Astrocyte of the cerebellum (primary cell): ENCODE measurements at places on chromosomes 6 and 20.

DNA sequence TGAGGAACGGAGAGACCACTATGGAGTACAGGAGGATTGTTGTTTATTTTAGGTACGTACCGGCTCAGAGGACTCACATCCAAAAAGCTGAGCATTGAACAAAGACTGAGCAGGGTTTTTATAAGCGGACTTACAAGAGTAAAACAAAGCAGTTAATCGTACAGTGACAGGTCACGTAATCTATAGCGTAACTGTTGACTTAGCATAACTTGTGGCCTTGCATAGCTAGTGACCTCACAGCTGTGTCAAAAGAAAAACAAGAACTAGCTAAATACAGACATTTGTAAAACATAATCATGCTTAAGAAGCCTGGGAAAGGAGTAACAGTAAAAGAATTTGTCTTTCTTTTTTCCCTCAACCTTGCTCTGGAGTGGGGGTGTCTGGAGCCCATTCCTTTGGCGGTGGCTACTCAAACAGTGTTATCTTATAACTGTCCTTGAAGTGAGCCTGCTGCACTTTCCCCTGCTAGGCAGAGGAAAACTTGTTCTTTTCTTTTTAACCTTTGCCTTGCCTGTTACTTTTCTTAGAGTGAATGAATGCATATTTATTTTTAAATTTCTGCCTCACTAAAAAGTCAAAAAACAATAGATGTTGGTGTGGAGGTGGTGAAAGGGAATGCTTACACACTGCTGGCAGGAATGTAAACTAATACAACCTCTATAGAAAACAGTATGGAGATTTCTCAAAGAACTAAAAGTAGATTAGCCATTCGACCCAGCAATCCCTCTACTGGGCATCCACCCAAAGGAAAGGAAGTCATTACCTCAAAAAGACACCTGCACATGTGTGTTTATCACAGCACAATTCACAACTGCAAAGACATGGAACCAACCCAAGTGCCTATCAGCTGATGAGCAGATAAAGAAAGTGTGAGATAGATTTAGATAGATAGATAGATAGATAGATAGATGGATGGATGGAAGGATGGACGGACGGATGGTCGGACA lies 109.0 kb downstream of the TAF4 start:
- no peak for DNase-seq

DNA sequence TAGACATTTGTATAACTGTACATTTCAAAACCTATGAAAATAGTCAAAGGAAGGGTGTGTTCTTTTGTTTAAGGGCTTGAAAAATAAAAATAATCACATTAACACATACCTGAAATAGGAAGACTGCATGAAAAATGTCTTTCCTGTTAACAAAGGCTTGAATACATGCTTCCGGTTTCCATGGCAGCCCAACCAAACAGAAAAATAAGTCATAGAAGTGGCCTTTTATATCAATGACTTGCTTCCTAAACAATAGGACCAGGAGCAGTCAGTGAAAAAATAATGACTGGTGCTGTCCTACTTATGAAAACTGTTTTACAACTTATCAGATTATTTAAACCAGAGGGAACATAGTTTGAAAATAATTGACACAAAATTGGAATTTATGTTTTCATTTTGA lies 412.6 kb upstream of the PLCB4 start:
- DNase-seq, result no peak

DNA sequence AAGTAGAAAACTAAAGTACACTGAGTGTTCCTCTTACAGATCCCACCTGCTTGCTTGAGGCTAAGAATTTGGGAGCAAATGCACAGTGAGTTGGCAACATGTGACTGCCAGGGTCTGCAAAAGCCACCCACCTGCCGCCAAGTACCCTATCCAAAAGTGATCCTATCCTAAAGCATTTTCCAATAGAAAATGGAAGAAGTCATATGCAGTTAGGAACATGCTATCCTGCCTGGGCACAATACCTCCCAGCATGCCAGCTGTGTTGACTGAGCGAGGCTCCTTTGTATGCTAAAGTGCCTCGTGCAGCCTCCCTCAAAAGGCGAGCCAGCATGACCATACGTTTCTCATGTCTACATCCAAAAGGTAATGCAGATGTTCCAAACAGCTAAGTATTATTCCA lies 52.7 kb downstream of the TRAF3IP2 start:
- DNase-seq, result no peak

- no peak for DNase-seq
These were observed at the start of gene GPR31 for GRCh38 chr6:167157863-167158262. TSS of gene GPR31 (minus strand) at chr6:167157980. CDS start at chr6:167157831, 149 bp downstream.

DNA sequence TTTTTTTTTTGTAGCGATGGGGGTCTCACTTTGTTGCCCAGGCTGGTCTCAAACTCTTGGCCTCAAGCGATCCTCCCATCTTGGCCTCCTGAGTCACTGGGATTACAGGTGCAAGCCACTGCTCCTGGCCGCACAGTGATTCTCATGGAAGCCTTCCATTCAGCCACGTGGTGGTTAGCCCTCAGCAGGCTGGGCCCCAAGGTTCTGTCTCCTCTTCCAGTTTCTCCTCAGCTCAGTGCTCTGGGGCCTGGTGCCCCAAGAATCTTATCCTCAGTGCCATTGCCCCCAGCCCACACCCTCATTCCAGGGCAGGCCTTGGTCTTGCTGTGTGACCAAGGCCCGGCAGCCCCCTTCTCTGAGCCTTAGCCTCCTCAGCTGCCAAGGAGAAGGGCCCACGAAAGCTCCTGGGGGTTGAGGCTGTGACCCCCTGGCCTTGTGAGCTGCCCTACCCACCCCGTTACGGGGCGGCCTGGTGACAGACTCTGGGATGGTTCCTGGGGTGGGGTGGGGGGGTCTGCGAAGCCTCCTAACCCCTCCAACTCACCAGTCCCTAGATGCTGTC lies 16.4 kb downstream of the SRC start:
- no peak for DNase-seq

GRCh38 chr6:11423667-11424066 lies 113.9 kb upstream of the TMEM170B start:
- DNase-seq, result no peak

DNA sequence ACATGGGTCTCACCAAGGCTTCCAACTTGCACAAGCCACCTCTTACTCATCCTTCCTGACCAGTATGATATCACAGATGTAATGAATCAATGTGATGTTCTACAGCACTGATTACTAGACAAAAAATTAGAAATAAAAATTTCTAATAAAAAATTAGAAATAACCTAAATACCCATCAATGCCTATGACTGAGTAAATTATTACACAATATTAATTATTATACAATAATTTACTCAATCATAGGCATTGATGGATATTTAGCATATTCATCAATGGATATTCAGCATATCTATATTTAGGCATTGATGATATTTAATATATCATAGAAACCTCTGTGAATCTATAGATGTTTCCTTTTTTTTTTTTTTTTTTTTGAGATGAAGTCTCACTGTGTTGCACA lies 43.2 kb upstream of the MBOAT1 start:
- no peak for DNase-seq

DNA sequence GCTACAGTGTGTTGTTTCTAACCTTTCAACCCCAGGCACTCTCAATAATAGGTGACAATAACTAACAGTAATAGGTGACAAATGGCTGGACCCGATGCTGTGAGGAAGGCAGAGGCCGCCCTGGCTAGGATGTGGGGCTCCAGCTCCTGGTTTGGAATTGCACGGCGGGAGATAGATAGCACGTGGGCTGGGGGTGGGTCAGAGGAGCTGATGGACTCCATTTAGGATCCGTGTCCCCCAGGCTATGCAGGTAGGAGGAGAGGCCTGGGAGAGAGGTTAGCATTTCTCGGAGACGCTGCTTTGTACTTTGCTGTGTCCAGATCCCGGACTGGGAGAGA lies 61.4 kb downstream of the EZR start:
- no peak for DNase-seq

DNA sequence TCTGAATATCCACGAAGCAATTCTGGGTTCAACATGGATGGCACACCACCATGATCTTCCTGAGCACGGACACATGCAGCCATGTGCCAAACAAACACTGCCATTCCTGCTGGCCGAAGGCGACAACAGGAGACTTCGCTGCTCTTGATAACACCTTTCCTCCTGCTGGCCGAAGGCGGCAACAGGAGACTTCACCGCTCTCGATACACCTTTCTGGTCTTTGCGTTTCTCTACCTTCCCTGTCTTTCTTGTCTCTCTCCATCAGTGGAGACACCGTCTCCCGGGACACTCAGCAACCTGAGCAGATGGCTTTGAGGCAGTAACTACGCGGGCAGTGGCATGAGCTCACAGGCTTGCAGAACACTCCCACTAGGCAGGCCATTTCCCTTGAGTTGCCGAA lies 54.9 kb upstream of the MPC1 start:
- no peak for DNase-seq

- no peak for DNase-seq
These were observed 146.9 kb downstream of the DNAH8 start for GRCh38 chr6:38861926-38862401.

- no peak for DNase-seq
These were observed 10.5 kb upstream of the SRXN1 start for GRCh38 chr20:663315-664090.

- DNase-seq, result no peak
These were observed 78.1 kb downstream of the PRSS35 start for GRCh38 chr6:83590416-83590815.

DNA sequence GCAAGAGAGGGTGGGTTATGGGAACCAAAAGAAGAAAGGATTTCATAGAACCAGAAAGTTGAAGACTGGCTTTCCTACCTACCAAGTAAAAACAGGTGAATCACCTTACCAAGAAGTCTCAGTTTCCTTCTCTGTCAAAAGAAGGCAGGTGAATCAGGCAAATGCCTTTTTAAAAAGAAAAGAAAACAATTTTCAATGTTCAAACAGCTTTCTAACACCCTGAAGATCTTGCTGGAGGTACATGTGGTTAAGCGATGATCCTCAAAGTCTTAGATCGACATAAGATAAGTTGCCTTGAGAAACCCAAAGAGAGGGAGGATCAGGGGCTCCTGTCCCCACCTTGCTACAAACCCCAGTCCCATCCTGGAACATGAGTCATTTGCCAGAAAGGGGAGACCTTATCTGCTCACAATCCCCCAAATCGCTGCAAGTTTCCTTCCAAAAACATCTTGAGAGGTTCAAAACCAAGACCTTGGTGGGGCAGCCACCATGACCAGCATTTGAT lies 71.6 kb downstream of the NFATC2 start:
- no peak for DNase-seq

DNA sequence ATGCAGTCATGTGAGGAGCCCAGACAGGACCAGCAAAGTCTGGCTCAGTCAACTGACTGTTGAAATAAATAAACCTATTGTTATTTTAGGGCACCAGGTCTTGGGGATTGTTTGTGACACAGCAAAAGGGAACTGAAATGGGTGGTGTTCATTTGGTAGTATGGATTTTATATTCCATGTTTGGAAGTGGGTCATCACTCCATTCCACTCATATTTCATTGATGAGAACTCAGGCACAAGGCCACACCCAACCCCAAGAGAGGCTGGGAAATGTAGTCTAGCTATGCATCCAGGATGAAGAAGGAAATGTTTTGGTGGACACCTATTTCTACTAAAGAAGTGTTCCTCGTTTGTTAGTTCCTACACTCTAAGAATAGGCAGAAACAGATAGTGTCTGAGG lies 64.9 kb upstream of the BTBD3 start:
- DNase-seq, result no peak

DNA sequence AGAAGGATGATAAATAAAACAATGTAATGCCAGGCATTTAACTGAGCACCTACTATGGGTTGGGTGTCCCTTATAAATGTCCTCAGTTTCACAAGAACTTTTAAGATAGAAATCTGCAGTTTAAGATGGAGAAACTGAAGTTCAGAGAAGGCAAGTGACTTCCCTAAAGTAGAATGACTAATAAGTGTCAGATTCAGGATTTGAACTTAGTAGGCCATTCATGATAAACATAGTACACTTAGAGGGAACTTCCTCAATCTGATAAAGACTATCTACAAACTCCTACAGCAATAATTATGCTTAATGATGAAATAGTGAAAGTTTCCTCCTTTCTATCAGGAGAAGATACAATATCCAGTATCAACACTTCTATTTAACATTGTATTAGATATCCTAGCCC lies 43.9 kb downstream of the NCR2 start:
- DNase-seq, result no peak

DNA sequence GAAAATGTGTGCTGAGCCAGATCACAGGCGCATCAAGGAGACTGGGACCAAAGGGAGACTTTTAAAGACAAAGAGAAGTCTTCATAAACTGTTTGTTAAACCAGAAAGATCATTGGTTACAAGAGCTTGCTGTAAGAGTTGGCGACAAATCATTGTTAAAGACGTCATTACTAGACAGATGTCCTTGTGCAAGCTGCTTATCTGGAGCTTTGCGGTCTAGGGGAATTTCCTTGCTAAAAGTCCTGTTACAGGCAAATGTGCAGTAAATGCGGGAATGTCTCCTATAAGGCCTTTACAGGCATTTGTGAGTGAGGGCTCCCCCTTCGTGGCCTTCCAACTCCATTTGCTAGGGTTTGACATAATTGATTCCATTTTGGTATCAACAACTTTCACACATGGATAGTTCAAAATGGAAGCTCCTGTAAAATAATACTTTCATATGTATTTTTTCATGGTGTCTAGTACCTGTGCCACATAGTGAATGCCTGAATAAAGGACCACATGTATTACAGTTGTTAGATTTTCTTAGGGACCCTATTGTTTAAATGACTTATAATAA lies 362.4 kb downstream of the UTRN start:
- DNase-seq, result no peak

- peak; percentile 24 for DNase-seq
These were observed 183.9 kb downstream of the ERMARD start for GRCh38 chr6:169935348-169935718.

- peak; percentile 59 for DNase-seq
These were observed at the start of gene CASS4 for GRCh38 chr20:56411759-56412472. TSS of gene CASS4 (plus strand) at chr20:56412260. CDS start at chr20:56412459, 199 bp downstream.

GRCh38 chr6:72649032-72649984 lies 27.4 kb downstream of the KCNQ5 start:
- DNase-seq, result peak; percentile 80

- no peak for DNase-seq
These were observed 178.9 kb upstream of the ARID1B start for GRCh38 chr6:156598071-156598854.

DNA sequence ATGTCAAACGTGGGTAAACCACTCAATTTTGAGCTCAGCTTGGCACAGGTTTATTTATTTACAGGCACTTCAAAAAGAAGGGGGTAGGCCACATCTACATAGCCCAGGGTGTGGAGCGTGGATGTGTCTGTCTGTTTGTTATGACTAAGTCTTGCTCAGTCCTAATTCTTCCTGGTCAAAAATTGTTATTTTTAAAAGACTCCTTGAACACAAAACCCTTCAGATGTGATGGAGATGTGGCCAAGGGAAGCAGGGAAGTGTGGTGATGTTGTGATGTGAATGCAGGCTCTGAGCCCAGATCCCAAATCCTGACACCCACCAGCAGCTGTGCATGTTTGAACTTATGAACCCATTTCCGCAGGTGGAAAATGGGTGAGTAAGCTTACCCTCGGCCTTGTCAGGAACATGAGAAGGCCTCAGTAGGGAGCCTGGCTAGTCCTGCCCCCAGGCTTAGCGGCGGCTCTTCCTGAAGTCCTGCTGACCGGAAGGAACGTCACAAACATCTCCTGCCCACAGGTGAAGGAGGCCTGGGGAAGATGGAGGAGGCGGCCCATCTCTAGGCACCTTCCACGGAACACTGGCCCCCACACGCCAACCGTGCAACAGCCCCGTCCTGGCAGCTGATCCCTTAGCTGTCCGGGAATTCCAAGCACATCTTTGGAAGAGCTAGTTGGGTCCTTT lies 119.7 kb downstream of the MYLK4 start:
- DNase-seq, result peak; percentile 93
